ENCODE measurements at places on chromosomes 2 and 18.
A peak's percentile ranks its signal among the peaks of the same experiment; 100 is the strongest.

DNA sequence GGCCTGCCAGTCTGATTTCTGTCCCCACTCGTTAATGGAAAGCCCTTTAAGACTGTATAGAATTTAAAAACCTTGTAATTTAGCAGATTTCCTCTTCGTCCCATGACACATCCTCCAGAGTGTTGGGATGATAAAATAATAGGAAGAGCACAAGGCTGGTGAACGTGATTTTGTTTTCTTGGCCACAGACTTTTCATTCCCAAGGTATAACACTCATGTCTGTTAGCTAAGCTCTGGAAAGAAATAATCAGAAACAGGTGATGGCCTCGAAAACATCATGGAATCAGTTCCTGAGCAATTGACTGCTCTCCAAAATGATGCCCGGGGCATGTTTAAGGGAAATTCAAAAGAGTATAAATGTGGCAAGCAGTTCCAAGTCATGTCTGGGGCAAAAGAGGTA is 337.8 kb upstream of the TCF4 start:
- no peak for DNase-seq

DNA sequence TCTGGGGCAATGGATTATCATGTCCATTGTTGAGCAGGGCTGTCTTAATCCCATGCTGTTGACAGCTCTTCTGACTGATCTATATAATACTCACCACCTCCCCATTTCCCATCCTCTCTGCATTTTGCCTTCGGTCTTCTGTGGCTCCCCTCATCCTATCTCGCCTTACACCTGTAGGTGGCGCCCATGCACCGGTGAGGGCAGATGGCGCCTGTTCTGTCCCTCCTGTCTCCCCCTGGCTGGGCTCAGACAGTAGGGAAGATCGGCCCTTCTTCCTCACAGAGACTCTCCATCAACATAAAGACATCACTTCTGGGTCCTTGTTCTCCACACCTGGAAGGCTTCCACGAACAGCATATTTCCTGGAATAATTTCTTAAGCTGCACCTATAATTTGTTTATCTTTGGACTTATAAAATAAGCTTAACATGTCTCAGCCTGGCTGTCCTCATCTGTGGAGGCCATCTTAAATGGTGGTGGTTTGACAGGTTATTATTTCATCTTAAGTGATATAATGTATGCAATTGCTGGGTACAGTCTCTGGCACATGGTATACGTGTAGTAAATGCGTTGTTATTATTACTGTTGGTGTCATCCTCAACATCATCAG is 10.9 kb upstream of the CDH20 start:
- DNase-seq: peak; percentile 49

- DNase-seq: no peak
Observed at GRCh38 chr2:127633556-127634065, 12.3 kb upstream of the GPR17 start.

GRCh38 chr2:60282886-60283285 is 270.6 kb downstream of the BCL11A start:
- DNase-seq: no peak

DNA sequence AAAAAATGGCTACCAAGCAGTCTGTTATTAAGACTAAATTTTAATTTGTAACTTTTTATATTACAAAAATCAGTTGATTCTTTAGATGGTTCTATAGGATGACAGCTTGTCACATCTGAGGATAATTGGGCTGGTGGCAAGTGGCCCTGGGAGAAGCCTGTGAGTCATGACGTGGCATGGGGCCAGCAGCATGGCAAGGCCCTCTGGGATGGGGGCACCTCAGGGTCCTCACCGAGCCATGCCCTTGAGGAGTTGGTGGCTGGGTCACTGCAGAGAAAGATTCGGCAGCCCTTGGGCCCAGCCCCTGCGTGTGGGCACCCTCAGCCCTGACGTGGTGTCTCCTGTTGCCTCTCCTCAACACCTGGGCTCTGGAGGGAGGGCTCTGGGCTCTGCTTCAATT is 49.7 kb downstream of the STK25 start:
- DNase-seq: no peak

Measured in stimulated activated CD4-positive, alpha-beta T cell treated with anti-CD3 and anti-CD28 coated beads, Interleukin-4, amount 100 ng/mL, for 48 hours (primary cell).